ENCODE measurements at places on chromosomes 12 and 14. TPM values are rescaled to one million over a fixed set of nuclear protein-coding genes. Genes with fewer than 3 reads are reported as not detected.

ADAMTS20 gene
- 0.33 TPM for total RNA-seq

DNA sequence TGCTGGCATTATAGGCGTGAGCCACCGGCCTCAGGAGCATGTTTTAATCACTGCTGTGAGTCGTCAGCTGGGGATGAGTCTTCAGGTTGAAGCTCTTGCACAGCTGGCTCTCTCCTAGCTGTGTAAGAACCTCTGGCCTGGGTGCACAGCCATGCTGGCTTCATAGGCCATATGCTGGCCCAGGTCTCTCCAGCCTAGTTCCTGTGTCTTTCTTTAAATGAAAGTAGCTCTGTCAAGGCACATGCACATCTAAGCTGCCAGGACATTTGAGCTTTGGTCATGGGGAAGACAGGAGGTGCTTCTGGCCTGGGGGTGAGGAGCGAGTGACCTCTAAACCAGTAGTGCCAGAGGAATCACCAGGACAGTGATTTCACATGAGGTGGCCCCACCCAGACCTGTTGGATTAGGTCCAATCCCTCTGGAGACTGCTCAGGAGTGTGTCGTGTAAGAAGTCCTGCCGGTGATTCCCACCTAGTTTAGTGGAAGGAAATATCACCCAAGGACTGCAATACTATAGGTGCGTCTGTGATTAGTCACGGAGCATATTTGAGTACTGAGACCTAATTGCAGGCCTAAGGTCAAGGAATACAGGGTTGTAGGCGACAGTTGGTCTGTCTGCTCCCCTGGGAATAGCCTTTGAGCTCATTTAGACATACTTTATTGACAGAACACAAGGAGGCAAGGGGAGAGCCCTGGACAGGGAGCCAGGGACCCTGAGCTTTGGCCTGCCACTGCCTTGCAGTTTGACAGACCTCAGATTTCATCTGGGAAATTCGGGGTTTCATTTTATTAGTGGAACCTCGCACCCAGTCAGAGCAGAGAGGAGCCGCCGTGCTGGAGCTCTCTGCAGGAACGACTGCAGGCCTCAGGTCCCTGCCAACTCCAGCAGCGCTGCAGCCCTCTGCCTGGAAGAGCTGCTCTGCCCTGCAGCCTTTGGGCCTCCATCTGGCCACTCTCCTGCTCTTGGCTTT is 67.0 kb downstream of the ANKRD9 start:
- H3K36me3 ChIP-seq: peaks cover 35% of the 10 kb centered on the region
- no peaks in the 10 kb centered on the region for H3K4me1 ChIP-seq
- no peak overlapping the region for H3K4me3 ChIP-seq
- no peak overlapping the region for H3K27ac ChIP-seq

DNA sequence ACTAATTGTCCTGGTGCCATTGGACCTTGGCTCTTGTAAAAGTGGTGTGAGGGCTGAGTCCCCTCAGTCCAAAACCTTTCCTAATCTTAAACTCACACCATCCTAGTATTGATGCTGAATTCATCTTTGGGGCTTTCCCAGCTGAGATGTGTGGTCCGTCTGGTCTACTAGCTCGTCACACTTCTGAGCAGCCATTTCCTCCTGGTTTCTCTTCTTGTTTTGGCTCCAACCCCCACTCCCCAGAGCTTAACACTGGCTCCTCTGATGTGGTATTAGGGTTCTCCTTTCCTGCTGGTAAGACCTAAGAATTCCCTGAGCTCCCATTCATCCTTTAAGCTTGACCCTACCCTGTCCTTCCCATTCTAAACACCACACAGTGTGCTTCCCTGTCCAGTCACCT is 900.6 kb downstream of the VRK1 start:
- no peaks in the 10 kb centered on the region for H3K4me1 ChIP-seq
- no peak overlapping the region for H3K27ac ChIP-seq
- no peaks in the 10 kb centered on the region for H3K27me3 ChIP-seq
- DNase-seq: no peak
- no peak overlapping the region for H3K4me3 ChIP-seq
- H3K36me3 ChIP-seq: no peaks in the 10 kb centered on the region

DNA sequence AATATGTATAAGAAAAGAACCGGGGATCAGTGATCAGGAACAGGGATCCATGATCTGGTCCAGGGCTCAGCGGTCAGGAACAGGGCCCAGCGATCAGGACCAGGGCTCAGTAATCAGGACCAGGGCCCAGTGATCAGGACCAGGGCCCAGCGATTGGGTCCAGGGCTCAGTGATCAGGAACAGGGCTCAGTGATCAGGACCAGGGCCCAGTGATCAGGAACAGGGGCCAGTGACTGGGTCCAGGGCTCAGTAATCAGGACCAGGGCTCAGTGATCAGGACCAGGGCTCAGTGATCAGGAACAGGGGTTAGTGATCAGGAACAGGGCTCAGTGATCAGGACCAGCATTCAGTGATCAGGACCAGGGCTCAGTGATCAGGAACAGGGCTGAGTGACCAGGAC is 56.3 kb downstream of the TMEM121 start:
- no peaks in the 10 kb centered on the region for H3K36me3 ChIP-seq
- DNase-seq: no peak
- H3K27ac ChIP-seq: no peak overlapping the region
- H3K4me1 ChIP-seq: no peaks in the 10 kb centered on the region

DNA sequence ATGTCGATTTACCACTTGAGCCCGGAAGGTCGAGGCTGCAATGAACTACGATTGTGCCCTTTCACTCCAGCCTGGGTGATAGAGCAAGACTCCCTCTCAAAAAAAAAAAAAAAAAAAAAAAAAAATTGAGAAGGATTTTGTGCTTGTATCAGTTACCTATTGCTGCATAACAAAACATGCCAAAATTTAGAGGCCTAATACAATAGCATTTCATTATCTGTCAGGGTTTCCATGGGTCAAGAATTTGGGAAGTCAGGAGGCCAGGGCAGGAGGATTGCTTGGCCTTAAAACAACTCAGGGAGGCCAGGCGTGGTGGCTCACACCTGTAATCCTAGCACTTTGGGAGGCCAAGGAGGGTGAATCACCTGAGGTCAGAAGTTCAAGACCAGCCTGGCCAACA is 4.6 kb upstream of the SLC8B1 start:
- H3K27ac ChIP-seq: no peak overlapping the region
- H3K27me3 ChIP-seq: peaks cover 2% of the 10 kb centered on the region
- DNase-seq: no peak
- H3K4me3 ChIP-seq: no peak overlapping the region

GALNT8 gene
- 8.1 TPM for total RNA-seq

- H3K27me3 ChIP-seq: no peaks in the 10 kb centered on the region
- H3K36me3 ChIP-seq: no peaks in the 10 kb centered on the region
- no peak for DNase-seq
- no peaks in the 10 kb centered on the region for H3K4me1 ChIP-seq
- H3K27ac ChIP-seq: no peak overlapping the region
- no peak overlapping the region for H3K4me3 ChIP-seq
Observed at GRCh38 chr12:27359578-27360340, 27.1 kb downstream of the BMAL2 start.

- DNase-seq: peak; percentile 40
- H3K27ac ChIP-seq: no peak overlapping the region
- no peaks in the 10 kb centered on the region for H3K27me3 ChIP-seq
- no peak overlapping the region for H3K4me3 ChIP-seq
Observed at GRCh38 chr14:89308232-89308959, 108.6 kb downstream of the FOXN3 start.

KRT72 gene
- total RNA-seq: not detected

- H3K4me1 ChIP-seq: peaks cover 24% of the 10 kb centered on the region
- DNase-seq: no peak
Observed at GRCh38 chr12:120685522-120685921, 1.4 kb upstream of the MLEC start.

DNA sequence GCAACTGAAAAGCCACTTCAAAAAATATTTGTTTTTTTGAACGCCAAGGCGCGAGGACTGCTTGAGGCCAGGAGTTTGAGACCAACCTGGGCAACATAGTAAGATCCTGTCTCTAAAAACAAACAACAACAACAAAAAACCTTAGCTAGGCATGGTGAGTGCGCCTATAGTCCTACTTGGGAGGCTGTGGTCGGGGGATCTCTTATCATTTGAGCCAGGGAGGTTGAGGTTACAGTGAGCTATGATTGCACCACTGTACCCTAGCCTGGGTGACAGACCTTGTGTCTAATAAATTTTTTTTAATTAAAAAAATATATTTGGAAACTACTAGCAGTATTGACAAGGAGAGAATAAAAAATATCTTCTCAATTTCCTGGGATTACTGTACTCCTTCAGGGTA is 113.1 kb downstream of the TRAFD1 start:
- H3K36me3 ChIP-seq: peaks cover 71% of the 10 kb centered on the region
- no peaks in the 10 kb centered on the region for H3K4me1 ChIP-seq
- H3K27me3 ChIP-seq: no peaks in the 10 kb centered on the region
- H3K27ac ChIP-seq: no peak overlapping the region
- H3K4me3 ChIP-seq: no peak overlapping the region

FAM177A1 gene
- 30.1 TPM for total RNA-seq

SMCO2 gene
- total RNA-seq: not detected

- no peaks in the 10 kb centered on the region for H3K36me3 ChIP-seq
- no peaks in the 10 kb centered on the region for H3K4me1 ChIP-seq
- H3K27ac ChIP-seq: no peak overlapping the region
- DNase-seq: no peak
- no peak overlapping the region for H3K4me3 ChIP-seq
Observed at GRCh38 chr14:85359505-85359904, 170.4 kb upstream of the FLRT2 start.

GRCh38 chr12:128994856-128995255 is 141.6 kb downstream of the GLT1D1 start:
- H3K27ac ChIP-seq: no peak overlapping the region
- DNase-seq: no peak
- H3K36me3 ChIP-seq: no peaks in the 10 kb centered on the region
- H3K4me3 ChIP-seq: no peak overlapping the region
- H3K4me1 ChIP-seq: no peaks in the 10 kb centered on the region

DNA sequence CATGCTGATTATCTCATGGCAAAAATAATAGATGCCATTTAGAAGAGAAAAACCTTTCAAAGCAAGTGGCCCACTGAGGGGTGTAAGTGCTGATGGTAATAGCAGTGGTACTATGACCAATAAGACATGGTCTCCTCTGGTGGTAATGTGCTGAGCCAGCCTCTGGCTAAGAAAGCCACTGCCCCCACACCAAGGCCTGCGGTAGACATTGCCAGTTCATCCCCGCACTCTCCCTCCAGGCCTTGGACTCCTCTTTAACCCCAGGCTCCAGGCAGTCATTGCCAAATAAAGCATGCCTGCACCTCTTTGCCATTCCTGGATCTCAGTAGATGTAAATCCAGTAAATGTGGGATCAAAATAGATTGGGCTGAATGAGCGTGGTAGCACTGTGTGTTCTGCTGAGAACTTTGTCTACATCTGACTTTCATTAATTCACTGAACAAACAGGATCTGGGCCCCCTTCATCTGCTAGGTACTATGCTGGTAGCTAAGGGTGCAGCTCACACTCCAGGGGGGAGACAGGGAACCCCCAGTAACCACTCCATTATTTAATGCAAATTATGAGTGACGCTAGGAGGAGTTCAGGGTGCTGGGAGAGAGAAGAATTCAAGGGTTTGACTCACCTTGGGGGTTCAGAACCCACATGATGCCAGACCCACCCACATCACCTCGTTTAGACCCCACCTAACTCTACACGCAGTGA is 89.3 kb downstream of the BCL11B start:
- no peak overlapping the region for H3K27ac ChIP-seq
- DNase-seq: no peak
- H3K27me3 ChIP-seq: no peaks in the 10 kb centered on the region
- no peaks in the 10 kb centered on the region for H3K36me3 ChIP-seq

RHOJ gene
- total RNA-seq: 0.18 TPM

DNA sequence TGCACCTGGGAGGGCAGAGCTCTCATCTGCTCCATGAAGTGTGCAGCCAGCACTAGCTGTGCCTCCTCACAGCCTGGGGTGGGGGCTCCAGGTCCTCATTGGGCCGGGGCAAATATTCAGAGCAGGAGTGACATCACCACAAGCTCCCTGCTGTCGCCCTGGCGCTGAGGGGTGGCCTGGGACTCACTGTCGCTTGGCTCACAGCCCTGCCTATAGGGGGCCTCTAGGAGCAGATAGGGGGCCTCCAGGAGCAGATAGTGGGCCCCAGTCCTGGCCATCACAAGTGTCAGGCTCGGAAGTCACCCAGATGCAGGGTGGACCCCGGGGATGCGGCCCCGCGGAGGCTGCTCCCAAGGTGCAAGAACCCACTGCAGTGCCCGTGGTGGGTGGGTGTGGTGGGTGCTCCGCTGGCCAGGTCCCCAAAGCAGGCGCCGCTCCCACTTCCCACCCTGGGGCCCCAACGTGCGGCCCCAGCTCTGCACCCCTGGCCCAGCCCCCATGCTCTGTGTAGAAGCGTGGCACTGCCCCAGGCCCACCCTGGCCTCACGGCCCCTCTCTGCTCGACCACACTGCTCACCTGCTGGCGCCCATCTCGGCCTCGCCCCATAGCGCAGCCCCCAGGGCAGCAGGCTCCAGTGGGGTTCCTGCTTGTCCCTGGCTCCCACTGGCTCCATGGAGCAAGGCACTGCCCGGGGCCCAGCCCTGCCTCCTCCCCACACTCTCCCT is 18.0 kb downstream of the SYNJ2BP start:
- H3K36me3 ChIP-seq: no peaks in the 10 kb centered on the region
- no peaks in the 10 kb centered on the region for H3K27me3 ChIP-seq
- DNase-seq: no peak

JAG2 gene
- 30.7 TPM for total RNA-seq

DNA sequence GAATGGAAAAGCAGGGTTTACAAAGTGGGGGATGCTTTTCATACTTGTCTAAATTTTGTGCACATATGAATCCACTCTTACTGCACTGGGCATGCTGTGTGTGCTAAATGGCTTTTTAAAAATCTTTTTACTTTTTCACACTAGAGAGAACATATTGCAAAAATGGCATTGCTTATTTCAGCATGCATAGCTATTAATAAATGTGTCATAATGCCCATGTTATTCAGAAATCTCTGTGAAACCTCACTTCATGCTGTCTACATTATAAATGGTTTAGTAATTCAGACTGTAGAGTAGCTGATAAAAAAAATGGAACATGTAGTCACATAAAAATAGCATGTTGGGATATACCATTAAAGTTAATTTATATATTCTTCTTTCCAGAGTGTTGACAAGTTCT is 593.8 kb downstream of the RPL10L start:
- no peaks in the 10 kb centered on the region for H3K36me3 ChIP-seq
- H3K27me3 ChIP-seq: no peaks in the 10 kb centered on the region
- no peaks in the 10 kb centered on the region for H3K4me1 ChIP-seq
- no peak for DNase-seq
- H3K27ac ChIP-seq: no peak overlapping the region

RASSF8 gene
- 30.6 TPM for total RNA-seq
